ENCODE measurements at places on chromosomes 5 and 9.

- no peak for DNase-seq
Measured at GRCh38 chr9:120768886-120769285, 24.3 kb downstream of the FBXW2 start.

- DNase-seq, result no peak
Measured at GRCh38 chr9:131885144-131885609, 145.3 kb upstream of the RAPGEF1 start.

- DNase-seq, result peak; percentile 28
Measured at GRCh38 chr9:128053560-128053959, 13.6 kb downstream of the NAIF1 start.

- no peak for DNase-seq
Measured at GRCh38 chr9:89985068-89985467, 380.3 kb downstream of the GADD45G start.

DNA sequence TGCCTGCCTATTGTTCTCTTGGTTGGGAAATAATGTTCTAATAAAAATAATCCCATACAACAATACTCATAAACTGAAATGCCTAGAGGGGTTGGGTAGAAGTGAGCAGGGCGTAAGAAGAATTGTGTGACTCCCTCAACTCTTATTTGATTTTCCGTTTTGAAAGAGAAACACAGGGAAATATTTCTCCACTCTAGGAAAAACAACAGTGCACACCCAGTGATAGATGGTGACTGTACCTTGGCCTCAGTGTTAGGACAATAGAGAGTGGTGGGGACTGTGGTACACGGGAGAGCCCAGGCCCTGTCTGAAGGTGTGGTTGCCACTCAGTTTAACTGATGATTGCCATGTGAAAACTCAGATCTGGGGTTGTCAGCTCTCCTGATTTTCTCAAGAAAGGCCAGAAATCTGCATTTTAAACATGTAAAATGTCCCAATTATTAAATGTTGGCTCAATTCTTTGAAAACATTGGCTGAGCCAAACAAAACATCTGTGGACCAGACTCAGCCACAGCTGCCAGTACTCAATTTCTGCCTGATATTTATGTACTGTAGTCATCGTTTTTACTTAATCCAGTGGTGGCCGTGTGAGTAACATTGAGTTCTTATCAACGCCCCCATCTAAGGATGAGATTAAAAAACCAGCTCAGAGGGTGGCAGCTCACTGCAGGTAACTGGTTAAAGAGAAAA is 103.8 kb upstream of the ZNF618 start:
- no peak for DNase-seq

DNA sequence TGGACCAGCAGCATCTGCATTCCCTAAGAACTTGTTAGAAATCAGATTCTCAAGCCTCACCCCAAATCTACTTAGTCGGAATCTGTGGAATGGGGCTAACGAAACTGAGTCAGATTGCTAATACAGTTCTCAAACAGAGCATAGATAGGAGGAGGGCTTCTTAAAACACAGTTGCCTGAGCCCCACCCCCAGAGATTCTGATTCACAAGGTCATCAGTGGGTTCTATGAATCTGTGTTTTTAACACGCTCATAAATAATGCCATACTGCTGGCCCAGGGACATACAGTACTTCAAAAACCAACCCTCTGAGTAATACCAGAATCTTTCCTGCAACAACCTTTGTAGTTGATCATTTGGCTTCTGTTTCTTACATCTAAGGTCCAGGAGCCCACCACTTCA is 32.9 kb upstream of the GARNL3 start:
- no peak for DNase-seq

DNA sequence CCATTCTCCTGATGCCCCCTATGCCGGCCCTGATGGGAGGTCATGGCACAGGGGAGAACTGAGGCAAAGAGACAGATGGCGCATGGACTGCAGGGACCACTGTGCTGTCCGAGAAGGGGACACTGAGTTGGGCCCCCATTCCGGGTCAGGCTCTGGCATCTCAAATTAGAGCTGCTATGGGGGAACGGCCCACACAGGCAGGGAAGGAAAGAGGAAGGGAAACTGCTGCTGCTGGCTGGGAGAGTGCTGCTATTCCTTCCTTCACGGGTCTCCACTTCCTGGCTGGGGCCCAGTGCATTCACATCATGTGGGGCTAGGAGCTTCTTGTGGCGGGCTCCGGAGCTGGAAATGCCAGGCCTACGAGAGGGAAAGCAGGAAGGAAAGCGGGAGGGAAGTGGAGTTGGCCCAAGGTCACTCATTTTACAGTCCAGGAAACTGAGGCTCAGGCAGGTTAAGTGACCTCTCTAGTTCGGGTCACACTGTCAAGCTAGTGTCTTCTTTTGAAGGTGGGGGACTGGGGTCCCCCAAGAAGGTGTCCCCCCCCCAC is 1.3 kb upstream of the CARD19 start:
- peak; percentile 54 for DNase-seq

DNA sequence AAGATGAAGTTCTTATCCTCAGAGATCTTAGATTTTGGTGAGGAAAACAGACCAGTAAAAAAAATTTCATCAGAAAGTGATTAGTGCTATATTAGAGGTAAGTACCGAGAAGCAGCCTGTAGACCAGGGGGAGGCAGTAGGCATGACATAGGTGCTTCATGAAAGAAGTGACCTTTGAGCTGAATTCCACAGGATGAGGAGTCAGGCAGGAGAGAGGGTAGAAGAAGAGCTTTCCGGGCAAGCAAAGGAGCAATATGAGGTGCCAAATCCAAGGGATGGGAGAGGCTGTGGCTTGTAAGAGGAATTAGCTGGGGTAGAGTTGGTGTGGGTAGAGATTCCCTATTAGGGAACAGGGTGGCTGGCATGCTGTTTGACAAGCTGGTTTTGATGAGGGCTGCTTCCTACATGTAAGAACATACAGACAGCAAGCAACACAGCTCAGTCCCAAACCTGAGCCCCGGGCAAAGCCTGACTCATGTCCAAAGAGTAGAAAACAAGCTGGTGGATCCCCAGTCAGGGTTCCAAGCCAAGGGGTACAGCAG is 48.4 kb upstream of the PWWP2A start:
- no peak for DNase-seq

DNA sequence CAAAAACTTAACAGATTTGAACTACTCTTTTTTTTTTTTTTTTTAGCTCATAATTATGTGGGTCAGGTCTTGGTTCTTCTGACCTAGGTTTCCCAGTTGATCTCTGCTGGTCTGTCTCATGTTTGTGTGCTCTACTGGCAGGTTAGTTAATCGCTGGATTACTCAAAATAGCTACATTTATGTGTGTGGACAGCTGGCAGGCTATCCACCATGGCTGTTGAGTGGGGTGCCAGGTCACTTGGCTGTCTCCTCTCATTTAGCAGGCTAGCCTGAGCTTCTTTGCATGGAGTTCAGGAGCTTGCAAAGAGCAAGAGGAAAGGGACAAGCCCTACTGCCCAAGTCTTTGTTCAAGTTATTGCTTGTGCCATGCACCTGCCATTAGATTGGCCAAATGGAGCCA is 9.3 kb downstream of the ADCY2 start:
- no peak for DNase-seq

GRCh38 chr5:39648848-39649227 is 224.1 kb upstream of the DAB2 start:
- DNase-seq, result no peak

- no peak for DNase-seq
Measured at GRCh38 chr9:118281772-118282171, 577.6 kb downstream of the TLR4 start.

- DNase-seq, result peak; percentile 65
Measured at GRCh38 chr5:139747583-139748504, 47.8 kb upstream of the PSD2 start.

DNA sequence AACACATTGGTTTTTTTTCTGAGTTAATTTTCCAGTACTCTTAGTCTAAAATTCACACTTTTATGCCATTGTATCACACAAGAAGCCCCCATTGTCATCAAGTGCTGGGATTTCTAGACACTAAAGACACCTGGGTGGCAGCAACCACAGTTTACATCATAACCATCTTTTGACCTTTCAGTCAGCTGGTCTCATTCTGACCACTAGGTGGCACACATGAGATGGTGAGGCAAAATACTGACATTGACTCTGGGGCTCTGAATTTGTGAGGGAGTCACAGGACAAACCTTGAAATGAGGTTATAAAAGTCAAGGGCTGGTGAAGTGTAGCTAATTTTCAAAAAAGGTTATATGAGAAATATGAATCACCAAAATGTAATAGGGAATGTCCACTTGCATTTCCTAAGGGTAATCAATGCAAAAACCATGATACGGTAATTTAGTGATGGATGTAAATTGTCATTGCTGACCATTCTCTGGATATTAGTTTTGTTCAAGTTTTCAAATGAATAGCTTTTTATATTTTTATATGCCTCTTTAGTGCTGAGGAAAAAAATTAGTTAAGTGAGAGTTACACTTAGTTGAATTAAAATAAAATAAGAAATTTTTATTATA is 229.4 kb downstream of the DMAC1 start:
- peak; percentile 76 for DNase-seq

- DNase-seq, result no peak
Measured at GRCh38 chr5:141654298-141654697, 3.1 kb upstream of the FCHSD1 start.

DNA sequence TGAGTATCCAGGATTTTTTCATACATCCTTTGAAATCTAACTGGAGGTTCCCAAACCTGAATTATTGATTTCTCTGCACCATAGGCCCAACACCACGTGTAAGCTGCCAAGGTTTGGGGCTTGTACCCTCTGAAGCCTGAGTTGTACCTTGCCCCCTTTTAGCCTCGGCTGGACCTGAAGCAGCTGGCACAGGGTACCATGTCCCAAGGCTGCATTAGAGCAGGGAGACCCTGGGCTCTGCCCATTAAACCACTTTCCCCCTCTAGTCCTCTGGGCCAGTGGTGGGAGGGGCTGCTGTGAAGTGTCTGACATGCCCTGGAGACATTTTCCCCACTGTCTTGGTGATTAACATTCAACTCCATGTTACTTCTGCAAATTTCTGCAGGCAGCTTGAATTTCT is 532.9 kb upstream of the NUDT12 start:
- DNase-seq, result no peak

GRCh38 chr9:130050462-130050861 is 3.2 kb upstream of the GPR107 start:
- DNase-seq, result no peak

DNA sequence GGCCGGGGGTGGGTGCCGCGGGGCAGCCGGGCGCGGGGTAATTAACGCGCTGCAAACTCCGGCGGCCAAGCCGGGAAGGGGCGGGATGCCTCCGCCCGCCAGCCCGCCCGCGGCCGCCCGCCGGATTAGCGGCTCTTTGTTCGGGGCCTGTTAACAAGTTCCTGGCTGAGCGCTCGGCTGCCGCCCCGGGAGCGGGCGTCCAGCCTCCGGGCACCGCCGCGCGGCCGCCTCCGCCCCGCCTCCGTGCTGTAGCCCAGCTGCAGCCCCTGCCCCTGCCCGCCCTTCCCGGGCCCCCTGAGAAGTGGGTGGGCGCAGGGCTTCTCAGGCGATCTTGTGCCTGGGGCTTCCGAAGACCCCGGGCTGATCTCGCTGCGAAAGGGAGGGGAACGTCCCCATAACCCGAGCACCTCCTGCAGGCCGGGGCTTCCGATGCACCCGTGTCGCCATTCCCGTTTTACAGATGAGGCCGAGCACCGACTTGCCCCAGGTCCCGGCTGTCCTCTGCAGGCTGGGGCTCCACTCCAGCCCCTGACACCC is 7.5 kb downstream of the UNC5A start:
- no peak for DNase-seq

DNA sequence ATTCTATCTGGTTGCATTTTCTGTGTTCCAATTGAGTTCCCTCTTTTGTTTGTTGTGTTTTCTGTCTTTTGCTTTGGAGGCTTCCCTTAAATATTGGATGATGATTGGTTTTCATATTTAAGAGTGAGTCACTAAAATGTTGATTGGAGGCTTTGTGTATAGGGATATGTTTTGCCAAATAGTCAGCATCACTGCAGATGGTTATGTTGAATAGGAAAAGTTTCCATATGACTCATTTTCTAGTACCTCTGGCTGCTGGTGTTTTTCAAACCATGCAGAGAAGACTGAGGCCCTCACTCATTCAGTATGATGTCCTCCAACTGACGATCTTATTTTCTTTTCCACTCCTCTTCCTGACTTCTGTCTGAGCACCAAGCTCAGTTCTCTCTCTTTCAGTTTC is 1290.0 kb downstream of the EFNA5 start:
- DNase-seq, result no peak

- DNase-seq, result no peak
Measured at GRCh38 chr9:129567842-129568559, 52.9 kb downstream of the C9orf50 start.

DNA sequence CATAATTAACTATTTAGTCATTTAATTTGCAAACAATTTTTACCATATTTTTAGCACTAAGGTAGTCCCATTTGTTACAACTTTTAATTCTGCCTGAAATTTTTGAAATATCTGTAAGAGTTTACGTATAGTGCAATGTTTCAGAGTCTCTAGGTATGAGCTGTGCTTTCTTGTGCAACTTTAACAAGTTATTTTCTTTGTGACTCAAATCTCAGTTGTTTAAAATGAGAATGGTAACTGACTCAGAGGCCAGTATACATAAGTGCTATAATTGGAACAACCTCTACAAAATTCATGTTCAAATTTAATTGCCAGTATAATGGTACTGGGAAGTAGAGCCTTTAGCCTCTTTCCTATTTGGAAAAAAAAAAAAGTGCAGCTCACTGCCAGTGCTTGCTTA is 14.2 kb upstream of the ZNF883 start:
- no peak for DNase-seq

DNA sequence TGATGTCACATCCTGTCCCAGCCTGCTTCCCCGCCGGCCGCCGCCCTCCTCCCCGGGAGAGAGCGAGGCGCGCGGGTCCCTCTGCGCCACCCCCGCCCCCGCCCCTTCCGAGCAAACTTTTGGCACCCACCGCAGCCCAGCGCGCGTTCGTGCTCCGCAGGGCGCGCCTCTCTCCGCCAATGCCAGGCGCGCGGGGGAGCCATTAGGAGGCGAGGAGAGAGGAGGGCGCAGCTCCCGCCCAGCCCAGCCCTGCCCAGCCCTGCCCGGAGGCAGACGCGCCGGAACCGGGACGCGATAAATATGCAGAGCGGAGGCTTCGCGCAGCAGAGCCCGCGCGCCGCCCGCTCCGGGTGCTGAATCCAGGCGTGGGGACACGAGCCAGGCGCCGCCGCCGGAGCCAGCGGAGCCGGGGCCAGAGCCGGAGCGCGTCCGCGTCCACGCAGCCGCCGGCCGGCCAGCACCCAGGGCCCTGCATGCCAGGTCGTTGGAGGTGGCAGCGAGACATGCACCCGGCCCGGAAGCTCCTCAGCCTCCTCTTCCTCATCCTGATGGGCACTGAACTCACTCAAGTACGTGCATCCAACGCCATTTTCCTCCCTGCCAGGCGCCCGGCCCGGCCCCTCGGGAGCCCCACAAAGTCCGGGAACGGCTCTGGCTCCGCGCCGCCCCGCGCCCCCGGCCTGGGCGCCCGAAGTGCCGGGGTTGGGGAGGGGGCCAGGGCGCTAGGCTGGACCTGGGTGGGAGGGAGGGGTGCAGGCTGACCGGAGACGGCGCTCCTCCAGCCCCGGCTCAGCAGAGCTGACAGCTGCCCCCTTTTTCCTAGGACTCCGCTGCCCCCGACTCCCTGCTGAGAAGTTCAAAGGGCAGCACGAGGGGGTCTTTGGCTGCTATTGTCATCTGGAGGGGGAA is 12.0 kb upstream of the OLFM1 start:
- DNase-seq, result no peak

Data from CD4-positive, alpha-beta T cell treated with Interleukin-4 for 1 hour (primary cell).